NCI-H187 (cell line): ENCODE measurements at places on chromosomes 12 and 14.

GRCh38 chr14:54223831-54224402 lies 172.9 kb upstream of the CDKN3 start:
- no peak for DNase-seq

- no peak for DNase-seq
Measured at GRCh38 chr14:99382781-99383471, 97.7 kb downstream of the SETD3 start.

GRCh38 chr14:73237786-73238423 lies 599 bp downstream of the PAPLN start:
- no peak for DNase-seq

DNA sequence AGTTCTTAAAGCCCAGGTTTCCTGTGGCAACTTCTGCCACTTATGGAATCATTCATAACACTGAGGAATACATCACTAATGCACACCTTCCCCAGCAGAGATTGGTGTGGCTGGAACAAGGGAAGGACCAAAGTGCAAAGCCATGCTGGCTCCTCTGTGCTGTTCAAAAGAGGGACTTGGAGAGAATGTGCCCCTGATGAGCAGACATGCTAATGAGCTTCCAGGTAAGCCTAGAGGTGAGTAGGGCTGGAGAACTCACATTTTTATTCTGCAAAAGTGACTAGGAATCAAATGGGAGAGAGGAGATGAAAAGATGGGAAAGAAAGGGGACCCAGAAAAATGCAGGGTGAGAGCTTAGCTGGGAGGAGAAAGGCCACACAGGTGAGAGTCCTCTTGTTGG lies 289.7 kb downstream of the TTC8 start:
- no peak for DNase-seq

GRCh38 chr12:98256830-98257229 lies 258.6 kb upstream of the TMPO start:
- no peak for DNase-seq

- no peak for DNase-seq
Measured at GRCh38 chr14:104436741-104437701, 142.5 kb upstream of the C14orf180 start.

DNA sequence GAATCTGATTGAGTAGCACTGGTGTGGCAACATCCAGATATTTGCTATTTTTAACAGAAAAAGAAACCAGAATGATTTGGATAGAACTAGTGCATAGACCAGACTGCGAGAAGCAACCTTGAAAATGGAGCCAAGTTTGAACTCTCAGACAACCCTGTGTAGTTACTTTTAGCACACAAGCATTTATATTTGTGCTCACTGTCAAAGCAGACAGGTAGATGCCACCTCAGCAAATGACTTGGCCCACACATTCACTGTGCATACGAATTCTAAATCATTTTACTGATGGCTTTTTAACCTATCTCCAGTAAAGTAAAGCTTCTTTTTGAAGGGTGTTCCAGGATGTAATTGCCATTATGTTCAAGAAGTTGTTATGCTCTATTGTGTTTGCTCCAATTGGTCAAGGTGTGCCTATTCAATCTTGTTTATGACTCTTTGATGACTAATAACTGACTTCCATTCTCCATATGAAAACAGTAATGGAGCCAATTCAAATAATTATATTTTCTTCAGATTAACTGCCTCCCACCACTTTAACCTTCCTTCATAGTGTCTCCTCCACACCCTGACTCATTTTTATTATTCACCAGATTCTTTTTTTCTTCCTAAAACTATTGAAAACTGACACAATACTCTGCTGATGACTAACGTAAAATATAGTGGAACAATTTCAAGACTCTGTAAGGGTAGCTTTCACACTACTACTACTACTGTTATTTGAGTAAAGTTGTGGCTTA lies 138.5 kb downstream of the CCER1 start:
- DNase-seq: no peak

GRCh38 chr12:46071335-46071734 lies 81.0 kb upstream of the SCAF11 start:
- no peak for DNase-seq

GRCh38 chr12:14505626-14506596 lies 61.8 kb downstream of the PLBD1 start:
- DNase-seq: no peak

GRCh38 chr12:15770581-15770980 lies 18.6 kb downstream of the EPS8 start:
- DNase-seq: no peak

GRCh38 chr12:11672256-11673191 lies 23.1 kb downstream of the ETV6 start:
- DNase-seq: no peak

- DNase-seq: no peak
Measured at GRCh38 chr12:4036671-4037271, 163.6 kb upstream of the PARP11 start.

DNA sequence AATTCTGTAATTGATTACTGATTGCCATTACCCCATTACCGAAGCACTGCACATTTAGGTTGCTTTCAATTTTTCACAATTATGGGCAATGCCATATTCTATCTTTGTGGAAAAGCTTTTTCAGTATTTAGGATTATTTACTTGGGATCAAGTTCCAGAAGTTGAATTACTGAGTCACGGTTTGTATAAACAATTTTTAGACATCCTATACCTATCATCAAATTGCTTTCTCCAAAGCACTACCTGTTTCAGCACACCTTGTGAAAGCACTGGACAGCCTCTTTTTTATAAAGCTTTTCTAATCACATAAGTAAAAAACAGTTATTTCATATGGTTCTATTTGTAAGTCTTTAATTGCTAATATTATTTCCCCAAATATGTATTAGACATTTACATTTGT lies 221.5 kb upstream of the CAND1 start:
- DNase-seq: no peak

- peak; percentile 17 for DNase-seq
Measured at GRCh38 chr12:116559162-116559935, at the start of gene MAP1LC3B2. TSS of gene MAP1LC3B2 (plus strand) at chr12:116559381. CDS start at chr12:116575943, 16,562 bp downstream.

DNA sequence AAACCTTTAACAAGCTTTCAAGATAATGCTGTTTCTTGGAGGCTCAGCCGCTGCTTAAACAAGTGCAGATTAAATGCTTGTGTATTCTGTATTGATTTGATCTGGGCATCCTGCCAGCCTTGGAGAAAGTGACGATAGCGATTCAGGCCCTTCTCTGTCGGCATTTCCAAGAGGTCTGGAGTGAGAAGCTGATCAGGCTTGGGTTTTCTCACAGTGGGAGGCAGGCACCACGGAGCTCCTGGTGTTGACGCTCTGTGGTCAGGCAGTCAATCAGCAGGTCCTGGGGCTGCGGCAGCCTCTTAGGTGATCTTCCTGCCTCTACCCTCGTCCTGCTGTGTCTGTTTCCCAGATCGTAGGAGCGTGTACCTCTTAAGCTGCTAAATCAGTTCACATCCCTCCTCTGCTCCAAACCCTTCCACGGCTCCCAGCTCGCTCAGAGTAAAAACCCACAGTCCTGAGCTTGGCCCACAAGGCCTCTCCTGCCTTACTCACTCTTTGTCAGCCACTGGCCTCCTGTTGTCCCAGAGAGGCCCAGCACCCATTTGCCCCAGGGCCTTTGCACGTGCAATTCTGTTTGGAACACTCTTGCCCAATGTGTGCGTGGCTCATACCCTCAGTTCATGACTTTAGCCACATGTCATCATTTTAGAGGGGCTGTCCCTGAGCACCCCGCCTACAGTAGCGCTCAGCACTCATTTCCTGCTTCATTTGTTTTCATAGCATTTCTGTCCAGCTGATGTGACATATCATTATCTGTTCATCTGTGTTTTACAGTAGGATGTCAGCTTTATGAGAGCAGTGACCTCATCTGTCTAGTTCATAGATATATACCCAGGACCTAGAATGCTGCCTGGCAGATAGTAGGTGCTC lies 155.4 kb downstream of the AACS start:
- no peak for DNase-seq

- DNase-seq: no peak
Measured at GRCh38 chr14:105466531-105467248, 7.9 kb upstream of the CRIP2 start.

DNA sequence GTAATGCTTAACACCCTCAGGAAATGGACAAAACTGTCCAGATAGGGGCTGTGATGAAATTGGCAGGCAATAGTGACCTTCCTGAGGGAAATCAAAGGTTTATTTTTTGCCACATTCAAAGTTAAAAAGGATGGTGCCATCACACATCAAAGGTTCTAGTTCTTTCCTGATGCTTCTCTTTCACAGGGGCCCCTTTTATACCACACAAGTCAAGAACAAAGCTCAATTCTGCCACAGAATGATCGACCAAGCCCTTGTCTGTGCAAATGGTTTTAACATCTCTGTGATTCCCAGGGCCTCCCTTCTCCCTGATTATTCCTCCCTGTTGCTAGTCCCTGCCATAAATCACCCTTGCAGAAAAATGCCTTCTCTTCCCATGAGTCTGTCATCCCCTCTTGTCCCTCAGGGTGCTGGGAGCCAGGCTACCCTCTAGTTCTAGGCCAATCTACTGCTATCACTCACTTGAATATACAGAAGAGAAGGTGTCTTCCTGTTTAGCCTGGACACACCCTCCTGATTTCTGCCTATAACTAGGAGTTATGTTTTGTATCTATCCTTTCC lies 22.7 kb downstream of the SMCO2 start:
- no peak for DNase-seq
